Esophagus muscularis mucosa (tissue), 4 donors: ENCODE measurements at places on chromosomes 12 and 14. TPM values are rescaled to one million over a fixed set of nuclear protein-coding genes. Genes with fewer than 3 reads are reported as not detected.

- DNase-seq, result no peak
Measured at GRCh38 chr12:2052826-2053678, at the start of gene CACNA1C. TSS of gene CACNA1C (plus strand) at chr12:2052987. CDS start at chr12:2053563, 576 bp downstream.

DNA sequence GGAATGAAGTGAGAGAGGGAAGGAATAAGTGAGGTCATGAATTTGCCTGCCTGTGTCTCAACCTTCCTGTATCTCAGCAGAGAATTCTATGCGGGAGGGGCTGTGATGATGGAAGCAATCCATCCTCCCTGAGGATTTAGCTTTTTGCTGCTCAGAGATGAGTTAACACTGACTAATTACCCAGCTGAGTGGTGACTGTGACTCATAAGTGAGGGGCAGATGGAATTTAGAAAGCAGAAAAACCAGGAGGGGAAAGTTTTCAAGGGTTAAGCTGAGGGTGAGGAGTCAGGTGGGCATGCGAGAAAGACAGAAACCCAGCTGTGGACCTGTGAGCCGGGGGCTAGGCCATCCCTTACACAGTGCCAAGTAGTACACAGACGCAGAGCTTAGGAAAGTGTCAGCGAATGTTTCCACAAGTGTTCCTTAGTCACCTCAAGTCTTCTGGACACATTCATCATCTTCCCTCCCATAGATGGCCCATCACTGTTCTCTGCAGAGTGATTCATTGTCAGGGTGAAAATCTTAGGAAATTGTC, 277.9 kb downstream of the IPO8 start:
- DNase-seq, result no peak

- DNase-seq, result no peak
Measured at GRCh38 chr14:95935228-95935822, 58.7 kb downstream of the TUNAR start.

IL31 gene
- total RNA-seq, result not detected

KRT8 gene
- 270 TPM for total RNA-seq
